Urinary bladder (tissue), 4 donors: ENCODE measurements at places on chromosomes 1 and 21. TPM values are rescaled to one million over a fixed set of nuclear protein-coding genes. Genes with fewer than 3 reads are reported as not detected.
A peak's percentile ranks its signal among the peaks of the same experiment; 100 is the strongest.

DNA sequence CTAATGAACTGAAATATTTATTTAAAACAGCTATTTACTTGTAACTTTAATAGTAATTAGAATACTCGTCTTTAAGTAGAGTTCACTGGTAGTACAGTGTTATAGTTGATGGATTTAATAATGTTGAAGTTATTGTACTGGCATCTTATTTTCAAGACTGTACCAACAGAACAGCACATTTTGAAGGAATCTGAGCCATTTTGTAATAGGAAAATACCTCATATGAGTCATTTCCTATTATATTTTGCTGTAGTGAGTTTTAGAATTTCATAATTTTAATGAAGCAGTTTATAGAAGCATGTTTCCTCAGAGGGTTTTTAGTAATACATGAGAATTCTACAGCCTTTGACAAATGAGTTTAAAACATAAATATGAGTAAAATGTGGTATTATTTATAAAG is 258.3 kb downstream of the OLFM3 start:
- DNase-seq, result no peak

DNA sequence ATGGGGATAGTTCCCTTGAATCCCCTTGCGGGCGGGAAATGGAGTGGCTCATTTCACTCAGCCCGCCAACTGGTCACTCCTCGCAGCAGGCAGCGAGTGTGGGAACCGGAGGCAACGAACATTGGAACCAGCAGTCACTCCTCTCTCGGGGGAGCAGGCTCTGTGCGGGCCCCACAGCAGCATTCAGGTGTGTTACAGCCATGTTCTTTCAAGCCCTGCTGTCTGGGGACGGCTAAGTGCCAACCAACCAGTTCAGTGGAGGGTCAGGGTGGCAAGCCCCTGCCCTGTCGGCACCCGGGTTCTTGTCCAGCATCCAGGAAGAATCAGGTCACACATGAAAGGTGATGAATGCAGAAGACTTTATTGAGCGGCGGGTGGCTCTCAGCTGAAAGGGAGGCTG is 370.5 kb downstream of the NUF2 start:
- DNase-seq, result no peak

- DNase-seq, result no peak
These were observed 15.2 kb downstream of the DBT start for GRCh38 chr1:100234432-100234831.

- DNase-seq, result peak; percentile 67
These were observed 30.8 kb upstream of the PTGFRN start for GRCh38 chr1:116878804-116879477.

GRCh38 chr1:200899954-200900867 is 5.5 kb downstream of the INAVA start:
- DNase-seq, result no peak

DNA sequence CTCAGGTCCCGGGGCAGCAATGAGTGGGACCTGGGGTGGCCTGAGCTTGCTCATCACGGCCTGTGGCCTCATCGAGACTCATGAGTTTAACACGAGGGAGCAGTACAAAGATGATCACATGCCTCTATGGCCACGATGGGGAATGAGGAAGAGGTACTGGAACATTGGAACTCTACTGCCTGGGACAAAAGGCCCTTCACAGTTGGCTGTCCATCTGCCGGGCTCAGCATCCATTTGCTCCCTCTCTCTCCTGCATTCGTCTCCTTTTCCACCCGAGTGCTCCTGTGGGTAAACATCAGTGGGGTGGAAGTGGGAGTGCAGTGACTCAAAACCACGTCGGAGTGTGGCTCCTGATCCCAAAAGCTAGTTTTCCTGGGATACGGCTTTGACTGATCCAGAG is 124.9 kb downstream of the KAZN start:
- DNase-seq, result no peak

GRCh38 chr21:36806103-36806502 is 107.2 kb downstream of the SIM2 start:
- no peak for DNase-seq

- no peak for DNase-seq
These were observed 2.4 kb upstream of the WNT9A start for GRCh38 chr1:227949954-227950734.

DNA sequence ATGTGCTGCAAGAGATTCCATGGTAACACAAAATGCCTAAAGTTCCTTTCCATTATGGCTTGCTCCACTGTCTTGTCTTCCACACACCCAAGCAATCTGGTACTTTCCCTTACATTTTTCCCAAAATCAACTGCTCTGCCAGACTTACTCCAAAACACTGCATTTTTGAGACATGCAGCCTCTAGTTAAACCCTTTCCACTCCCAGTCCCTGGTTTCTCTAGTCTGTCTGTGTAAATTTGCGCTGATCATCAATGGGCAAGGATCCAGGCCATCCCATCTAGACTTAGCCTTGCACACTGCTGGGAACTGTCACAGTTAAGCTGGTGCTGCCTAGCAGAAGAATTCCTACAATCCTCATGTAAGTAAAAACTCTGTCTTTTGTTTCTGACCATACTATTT is 47.8 kb downstream of the DAB1 start:
- DNase-seq, result no peak

DNA sequence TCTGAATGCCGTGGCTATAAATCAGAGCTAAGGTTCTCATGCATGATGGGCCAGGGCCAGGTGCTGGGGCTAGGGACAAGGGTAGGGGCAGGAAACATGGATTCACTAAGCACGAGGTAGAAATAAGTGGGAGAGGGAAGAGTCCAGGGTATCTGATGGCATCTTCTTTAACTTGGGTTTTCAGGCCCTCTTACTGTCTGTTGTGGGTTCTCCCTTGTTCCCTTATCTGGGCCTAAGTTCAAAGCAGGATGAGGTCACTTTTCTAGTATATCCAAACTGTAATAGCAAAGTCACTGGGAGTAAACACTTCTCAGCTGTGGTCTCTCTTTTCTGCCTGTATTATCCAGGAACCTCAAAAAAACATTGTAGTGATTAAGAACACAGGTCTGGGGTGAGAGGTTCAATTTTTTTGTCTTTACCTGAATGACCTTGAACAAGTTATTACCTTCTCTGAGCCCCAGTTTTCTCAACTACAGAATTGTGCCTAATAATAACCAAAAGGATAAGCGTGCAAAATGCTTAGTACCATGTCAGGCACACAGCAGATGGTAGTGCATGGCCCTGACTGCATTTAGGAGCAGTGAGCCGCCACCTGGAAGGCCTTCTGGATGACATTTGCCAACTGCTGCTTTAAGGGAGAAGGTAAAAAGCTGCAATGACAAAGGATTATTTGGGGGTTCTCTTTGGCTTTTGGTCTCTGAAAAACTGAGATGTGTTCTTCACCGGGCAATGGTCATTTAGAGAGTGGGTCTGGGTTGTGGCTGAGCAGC is 53.6 kb upstream of the A3GALT2 start:
- DNase-seq, result no peak

- DNase-seq, result no peak
These were observed 18.5 kb upstream of the ZNF648 start for GRCh38 chr1:182080040-182080439.

GRCh38 chr1:173403996-173404395 is 73.1 kb upstream of the PRDX6 start:
- no peak for DNase-seq

DNA sequence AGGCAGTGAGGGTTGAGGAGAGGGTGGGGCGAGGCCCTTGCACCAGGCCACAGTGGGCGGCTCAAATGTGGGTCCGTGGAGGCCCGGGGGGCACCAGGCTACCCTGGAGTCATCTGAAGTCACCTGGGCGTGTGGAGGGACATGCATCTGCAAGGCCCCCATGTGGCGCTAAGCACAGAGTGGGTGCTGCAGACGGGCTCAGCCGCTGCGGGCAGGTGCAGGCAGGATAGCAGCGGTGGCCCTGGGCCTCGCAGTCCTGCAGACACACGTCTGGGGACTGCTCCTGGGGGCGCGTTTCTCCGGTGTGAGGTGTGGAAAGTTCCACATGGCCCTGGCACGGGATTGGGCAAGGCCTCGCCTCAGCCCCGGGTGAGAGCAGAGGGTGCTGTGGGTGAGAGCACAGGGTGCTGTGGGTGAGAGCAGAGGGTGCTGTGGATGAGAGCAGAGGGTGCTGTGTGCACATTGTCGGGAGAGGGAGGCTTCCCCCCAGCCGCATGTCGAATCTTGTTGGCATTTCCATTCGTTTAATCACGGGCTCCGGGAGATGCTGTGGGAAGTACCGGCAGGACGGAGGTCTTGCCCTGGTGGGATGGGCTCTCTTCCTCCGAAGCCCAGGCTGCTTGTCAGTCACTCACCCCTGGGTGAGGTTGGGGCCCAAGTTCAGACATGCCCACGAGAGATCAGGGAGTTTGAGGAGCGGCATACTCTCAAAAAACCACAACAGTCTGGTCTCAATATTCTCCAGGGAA is 46.5 kb downstream of the TP73 start:
- DNase-seq, result no peak

DNA sequence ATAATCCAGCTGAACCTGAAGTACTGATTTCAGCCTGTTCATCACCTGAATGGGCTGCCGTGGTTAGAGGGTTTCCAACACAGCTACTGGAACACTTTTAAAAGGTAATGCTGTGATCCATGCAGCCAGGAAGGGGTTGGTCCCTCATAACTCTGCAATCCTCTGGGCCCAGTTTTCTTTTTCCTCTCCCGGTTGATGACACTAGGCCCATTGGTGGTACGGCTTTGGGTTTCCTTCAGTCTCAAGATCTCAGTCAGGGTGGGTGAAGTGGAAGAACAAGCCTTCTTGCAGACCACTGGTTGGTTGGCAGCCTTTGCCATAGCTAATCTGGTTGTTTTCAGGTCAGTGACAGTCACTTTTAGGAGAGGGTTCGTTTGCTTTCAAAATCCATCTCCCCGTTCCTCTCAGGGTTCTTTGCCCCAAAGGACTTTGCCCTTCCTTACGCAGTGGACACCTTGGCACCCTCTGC is 502 bp upstream of the SLC35A3 start:
- DNase-seq, result no peak

DNA sequence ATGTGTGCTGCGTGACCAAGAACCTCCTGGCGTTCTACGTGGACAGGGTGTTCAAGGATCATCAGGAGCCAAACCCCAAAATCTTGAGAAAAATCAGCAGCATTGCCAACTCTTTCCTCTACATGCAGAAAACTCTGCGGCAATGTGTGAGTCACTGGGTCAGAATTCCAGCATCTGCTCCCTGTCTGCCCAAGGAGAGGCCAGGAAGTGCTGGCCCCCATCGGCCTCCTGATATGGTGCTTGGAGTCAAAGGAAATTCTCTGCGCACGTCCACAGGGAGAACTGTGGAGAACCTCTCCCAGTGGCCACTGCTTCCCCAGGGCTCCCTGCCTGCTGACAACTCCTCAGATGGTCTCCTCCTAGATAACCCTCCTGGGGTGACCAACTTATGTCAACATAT is 25.6 kb upstream of the IL20 start:
- no peak for DNase-seq

DNA sequence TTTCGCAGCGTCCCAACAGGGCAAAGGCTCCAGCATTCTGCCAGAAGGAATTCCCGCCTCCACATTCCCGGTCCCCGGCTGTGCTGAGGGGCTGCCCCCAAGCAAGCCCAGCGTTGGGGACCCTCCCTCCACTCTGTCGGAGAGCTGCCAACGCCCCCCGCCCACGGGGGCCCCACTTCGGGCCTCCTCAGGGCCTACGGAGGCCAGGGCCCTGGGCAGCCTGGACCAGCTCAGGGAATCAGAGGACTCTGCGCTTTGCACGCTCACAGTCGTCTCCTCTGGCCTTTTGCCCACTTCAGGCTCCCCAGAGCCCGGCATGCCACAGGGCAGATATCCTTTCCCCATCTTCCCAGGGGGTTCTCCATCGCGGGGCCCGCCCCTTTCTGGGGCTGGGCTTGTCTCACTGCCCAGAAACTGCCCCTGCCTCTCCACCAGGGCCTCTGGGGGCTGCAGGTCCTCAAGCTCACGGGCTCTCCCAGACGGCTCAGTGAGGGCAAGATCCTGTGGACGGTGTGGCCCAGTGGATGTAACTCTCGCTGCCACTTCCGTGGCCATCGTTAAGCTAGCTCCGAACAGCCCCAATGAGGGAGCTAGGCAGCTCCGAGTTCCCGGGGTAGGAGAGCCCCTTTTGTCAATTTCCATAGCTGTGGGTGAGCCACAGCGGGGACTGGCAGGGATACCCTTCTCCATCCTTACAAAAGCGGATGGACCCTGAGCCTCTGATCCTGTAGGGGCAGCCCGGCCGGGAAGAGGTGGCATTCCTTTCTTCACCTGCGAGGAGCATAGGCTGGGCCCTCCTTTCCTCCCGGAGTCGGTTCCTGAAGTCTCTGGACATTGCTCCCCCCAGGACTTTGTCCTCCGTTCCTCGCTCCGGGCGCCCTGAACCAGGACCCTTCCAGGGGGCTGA is 2.8 kb downstream of the ITPKB start:
- no peak for DNase-seq

DNA sequence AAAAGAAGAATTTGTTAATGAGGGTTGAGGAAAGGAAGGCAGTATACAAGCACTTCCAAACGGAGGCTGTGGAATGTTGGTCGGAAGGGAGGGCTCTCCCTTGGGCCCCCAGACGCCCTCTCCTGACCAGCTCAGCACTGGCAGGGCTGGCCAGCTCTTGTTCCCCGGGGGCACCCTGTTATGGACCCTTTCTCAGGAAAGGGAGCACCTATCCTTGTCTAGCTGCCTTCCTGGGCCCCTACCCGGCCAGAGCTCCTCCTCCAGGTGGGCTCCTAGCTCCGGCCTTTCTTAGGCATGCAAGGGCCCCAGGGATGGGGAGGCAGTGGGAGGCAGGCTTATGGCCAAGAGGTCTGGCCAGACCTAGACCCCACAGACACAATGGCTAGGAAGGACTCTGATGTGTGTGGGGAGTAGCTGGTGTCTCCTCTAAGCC is 926 bp downstream of the BLACAT1 start:
- DNase-seq, result no peak

- DNase-seq, result no peak
These were observed 66.4 kb upstream of the TARDBP start for GRCh38 chr1:10945991-10946509.

GRCh38 chr1:100461222-100461621 is 76.7 kb upstream of the GPR88 start:
- DNase-seq, result no peak

PDE4B gene
- polyA plus RNA-seq, result 9.0 TPM

MAP3K7CL gene
- polyA plus RNA-seq, result 4.4 TPM

AKNAD1 gene
- 1.2 TPM for polyA plus RNA-seq

ARHGEF16 gene
- 4.2 TPM for polyA plus RNA-seq

RRP1B gene
- polyA plus RNA-seq, result 13.5 TPM

SLFNL1 gene
- polyA plus RNA-seq, result 0.24 TPM

CCDC185 gene
- polyA plus RNA-seq, result not detected

THEMIS2 gene
- polyA plus RNA-seq, result 17.6 TPM

RNF186 gene
- polyA plus RNA-seq, result not detected

C1QC gene
- 268 TPM for polyA plus RNA-seq

POU3F1 gene
- 0.60 TPM for polyA plus RNA-seq

AMY1A gene
- not detected for polyA plus RNA-seq

SH3BGRL3 gene
- 123 TPM for polyA plus RNA-seq

CNR2 gene
- not detected for polyA plus RNA-seq

MAP3K21 gene
- polyA plus RNA-seq, result 0.44 TPM

IGSF5 gene
- polyA plus RNA-seq, result 0.10 TPM

CHAF1B gene
- 1.3 TPM for polyA plus RNA-seq

NECTIN4 gene
- polyA plus RNA-seq, result 5.0 TPM
